ENCODE measurements at places on chromosomes 1 and 21.

DNA sequence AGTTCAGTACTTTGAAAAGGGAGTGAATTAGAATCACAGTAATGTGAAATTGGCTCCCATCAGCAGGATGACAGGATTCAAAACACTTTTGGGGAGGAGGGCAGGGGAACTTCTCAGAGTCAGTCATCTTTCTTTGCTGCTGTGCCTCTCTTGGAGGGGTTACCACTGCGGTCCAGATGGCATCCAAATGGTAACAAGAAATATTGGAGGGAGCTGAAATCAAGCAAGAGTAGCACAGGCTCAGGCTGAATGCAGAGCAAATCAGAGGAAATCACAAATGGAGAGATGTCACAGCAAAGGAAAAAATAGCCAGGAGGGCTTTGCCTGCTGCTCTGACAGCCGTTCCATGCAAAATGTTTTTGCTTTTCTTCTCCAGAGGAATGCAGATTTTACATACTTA lies 75.0 kb upstream of the C8B start:
- DNase-seq, result no peak

GRCh38 chr1:64935551-64936155 lies 30.7 kb downstream of the JAK1 start:
- no peak for DNase-seq

GRCh38 chr1:12405325-12406210 lies 175.7 kb downstream of the VPS13D start:
- DNase-seq, result no peak

DNA sequence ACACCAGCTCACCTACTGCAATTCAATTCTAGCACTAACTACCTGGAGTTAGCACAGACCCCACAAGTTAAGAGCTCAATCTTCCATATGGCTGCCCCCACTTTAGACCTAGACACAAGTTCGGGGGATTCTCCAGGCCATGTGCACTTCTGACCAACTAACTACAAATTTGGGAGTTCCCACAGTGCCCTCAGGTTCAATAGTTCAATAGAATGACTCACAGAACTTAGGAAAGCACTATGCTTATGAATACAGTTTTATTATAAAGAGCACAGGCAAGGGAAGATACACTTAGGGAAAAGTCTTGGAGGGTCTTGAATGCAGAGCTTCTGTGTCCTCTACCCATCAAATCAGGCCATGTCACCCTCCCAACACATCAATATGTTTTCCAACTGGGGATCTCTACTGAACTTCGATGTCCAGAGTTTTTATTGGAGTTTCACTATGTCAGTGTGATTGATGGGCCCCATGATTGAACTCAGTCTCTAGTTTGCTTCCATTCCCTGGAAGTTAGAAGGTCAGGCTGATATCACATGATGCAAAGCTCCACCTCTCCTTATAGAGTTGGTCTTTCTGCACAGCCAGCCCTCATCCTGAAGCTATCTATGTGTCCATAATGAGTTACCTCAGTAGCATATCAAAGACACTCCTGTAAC lies 46.1 kb downstream of the RAVER2 start:
- no peak for DNase-seq

DNA sequence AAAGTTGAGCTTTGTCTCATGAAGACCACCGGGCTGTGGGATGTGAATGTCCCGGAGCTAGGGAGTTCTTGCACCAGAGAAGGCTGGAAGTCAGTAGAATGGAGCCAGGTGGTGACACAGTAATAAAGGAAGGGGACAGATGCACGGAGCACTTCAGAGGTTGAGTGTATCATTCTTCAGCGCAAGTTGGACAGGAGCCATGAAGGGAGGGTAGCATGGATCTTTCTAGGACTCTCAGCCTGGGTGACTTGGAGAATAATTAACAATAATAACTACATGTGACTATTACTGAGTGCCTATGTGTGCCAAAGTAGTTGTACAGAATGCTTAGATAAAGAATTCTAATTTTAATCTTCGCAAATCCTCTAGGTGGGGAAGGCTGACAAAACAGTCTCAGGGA lies 258.7 kb upstream of the AJAP1 start:
- no peak for DNase-seq

- peak; percentile 61 for DNase-seq
Observed at GRCh38 chr1:200628223-200628881, 7.8 kb upstream of the KIF14 start.

GRCh38 chr1:217138799-217139466 lies 415.7 kb upstream of the ESRRG start:
- no peak for DNase-seq

DNA sequence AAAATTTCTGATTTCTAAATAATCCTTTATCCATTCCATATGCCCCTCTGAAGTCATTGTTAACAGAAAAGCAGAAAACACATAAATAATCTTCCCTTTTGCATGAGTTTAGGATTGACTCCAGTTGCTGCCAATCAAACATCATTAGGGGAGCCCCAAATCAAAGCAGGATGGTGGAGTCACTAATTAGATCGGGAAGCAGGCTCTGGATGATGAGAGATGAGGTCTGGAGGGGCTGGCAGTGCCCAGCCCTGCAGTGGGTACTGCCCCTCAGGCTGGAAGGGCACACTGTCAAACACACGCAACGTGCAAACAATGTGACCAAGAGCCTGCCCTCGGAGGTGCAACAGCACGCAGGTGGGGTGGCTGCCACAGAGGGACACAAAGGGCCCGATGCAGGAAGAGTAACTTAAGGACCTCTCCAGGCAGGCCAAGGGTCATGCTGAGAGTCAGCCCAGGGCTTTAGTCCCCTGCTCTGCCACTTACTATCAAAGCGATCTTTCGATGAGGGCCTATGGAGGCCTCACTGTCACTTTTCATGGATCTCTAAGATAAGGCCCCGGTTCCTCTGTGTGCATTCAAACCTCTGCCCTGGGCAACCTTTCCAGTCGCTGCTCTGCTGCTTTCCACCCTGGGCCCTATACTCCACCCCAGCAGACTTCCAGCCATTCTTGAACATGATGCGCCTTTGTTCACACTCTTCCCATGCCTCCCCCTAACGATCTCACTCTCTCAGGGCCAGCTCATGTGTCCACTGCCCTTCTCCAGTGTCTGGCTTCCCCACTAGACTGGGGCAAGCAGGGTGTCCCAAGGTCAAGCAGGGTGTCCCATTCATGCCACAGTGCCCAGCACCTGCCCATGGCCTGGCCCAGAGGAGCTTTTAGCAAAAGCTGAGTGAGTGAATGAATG lies 98.9 kb downstream of the DMRTB1 start:
- DNase-seq, result no peak

DNA sequence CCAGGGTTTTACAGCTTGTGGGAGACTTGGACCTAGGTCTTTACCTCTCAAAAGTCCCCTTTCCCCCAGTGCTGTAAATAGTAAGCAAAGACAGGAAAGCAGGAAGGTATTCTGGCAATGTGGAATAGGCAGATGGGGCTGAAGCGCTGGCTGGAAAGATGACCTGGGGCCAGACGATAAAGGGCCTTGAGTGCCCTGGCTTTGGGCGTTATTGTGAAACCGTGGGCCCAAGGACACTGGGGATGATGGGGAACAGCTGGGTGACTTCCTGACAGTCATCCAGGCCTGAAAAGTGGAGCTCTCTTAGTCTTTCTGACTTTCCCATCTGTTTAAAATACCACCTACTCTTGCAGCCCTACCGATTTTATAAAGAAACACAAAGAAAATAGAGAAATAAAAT lies 16.3 kb downstream of the URB2 start:
- no peak for DNase-seq

GRCh38 chr1:211895126-211895759 lies 64.7 kb upstream of the LPGAT1 start:
- DNase-seq, result no peak

GRCh38 chr1:4108758-4109627 lies 208.9 kb upstream of the C1orf174 start:
- no peak for DNase-seq

- no peak for DNase-seq
Observed at GRCh38 chr1:53559391-53559815, 100.2 kb downstream of the DMRTB1 start.

DNA sequence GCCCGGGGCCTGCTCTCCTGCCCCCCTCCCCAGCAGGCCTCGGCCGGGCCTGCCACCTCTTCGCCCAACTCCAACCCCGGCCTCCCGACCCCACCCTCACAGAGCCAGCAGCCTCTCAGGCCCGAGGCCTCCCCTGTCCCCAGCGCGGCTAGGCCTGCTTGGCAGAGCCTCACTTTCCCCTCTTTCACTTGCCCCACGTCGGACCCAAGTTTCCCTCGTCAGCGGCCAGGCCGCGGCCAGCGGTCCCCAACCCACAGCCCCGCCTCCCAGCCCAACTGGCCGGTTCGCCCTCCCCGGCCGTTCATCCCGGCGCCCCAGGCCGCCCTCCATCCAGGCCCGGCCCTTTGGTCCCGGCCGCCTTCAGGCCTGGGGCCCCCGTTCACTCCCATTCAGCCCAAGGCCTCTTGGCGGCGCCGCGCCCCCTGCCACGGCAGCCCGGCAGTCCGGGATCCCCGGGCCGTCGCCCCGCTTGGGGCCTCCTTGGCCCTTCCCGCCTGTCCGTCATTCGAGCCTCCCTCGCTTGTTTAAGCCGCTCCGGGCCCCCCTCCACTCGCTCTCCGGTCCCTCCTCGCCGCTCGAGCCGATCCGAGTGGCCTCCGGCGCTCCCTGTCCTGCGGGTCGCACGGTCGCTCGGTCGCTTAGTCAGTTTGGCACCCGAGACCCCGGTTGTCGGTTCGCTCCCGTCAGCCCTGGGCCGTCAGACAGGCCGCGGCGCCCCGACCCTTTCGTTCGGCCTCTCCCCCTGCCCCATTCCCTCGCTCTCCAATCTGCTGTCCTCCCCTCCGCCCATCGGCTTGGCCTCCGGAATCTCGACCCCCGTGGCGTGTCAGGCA lies 1.4 kb downstream of the LRRC41 start:
- DNase-seq, result peak; percentile 60

DNA sequence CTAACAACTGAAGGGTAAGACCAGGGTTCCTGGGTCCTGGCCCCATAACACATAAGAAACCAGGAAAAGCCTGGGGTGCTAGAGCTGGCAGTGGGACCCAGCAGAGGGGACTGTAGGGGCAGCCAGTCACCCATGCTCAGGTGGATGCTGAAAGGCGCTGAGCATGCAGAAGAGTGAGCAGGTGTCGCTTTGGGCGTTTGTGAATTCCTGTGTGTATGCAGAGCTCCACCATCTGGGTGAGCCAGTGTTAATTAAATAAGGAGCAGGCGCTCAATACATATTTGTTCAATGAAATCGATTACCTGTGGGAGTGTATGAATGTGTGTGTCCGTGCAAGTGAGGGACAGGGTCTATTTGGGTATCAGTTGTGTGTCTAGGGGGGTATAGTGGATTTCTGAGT lies 499 bp downstream of the C1QA start:
- no peak for DNase-seq

- DNase-seq, result no peak
Observed at GRCh38 chr1:201702936-201703335, 126.0 kb upstream of the IPO9 start.

- no peak for DNase-seq
Observed at GRCh38 chr1:167701510-167701909, 20.3 kb upstream of the MPZL1 start.

DNA sequence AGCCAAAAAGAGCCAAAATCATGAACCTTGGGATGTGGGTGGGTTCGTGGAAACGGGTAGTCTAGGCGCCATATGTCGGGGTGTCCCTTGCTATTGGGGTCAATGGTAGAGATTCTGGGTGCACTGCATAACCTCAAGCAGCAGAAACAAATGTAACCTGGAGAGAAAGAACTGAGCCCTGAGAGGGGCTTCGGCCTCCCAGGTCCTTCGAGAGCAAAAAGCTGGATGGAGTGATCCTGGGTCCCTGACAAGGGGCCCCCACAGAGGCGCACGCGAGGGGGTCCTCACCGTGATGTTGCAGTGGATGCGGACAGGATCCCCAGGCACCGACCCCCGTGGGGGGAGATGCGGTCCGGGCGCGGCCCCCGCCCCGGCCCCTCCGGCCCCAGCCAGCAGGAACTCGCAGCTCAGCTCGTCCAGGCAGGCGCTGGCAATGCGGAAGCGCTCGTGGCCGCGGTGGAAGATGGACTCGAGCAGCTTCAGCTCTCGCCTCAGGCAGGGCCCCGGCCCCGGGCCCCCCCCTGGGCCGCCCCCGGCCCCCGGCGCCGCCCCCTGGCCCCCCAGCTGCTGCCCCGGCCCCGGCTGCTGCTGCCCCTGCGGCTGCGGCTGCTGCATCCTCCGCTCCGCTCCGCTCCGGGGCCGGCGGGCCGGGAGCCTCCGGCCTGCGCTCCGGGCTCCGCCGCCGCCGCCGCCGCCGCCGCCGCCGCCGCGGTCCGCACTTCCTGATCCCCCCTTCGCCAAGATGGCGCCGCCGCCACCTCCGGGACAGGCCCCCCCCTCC lies at the start of gene UBE2Q1:
Gene UBE2Q1 (minus strand): TSS at position 724 of the 781 bp plus-strand sequence. CDS start 109 bp downstream, at position 615.
- peak; percentile 54 for DNase-seq

DNA sequence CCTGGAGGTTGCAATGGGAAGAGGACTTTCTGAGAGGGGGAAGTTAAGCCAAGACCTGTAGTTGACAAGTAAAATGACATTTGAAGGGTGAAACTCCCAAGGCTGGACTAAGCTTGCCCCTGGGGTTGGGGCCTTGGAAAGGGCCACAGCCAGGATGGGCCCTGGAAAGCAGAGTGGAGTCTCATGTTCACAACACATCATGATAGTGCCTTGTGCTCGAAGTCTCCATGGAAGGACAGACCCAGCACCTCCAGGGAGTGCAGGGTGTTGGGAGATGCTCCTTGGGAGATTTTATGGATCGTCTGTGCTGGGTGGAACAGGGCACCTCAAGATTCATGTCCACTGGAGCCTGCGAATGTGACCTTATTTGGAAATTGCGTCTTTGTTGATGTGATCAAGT lies 55.6 kb upstream of the ACTRT2 start:
- DNase-seq, result no peak

DNA sequence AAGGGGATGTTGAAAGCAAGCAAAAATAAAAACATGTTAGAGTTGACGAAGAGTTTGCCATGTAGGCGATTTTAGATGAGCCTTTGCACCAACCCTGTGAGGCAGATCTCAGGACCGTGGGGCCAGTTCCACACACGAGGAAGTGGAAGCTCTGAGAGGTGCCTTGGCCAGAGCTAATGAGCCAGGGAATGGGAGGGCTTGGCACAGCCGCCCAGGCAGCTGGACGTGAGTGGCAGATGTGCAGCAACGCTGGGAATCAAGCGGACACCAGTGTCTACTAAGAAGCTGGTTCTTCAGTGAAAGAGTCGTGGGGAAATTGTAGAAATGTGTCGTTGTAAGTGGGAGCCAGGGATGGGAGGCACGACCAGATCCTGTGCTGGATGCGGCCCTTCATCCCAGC lies 58.9 kb upstream of the COL6A1 start:
- no peak for DNase-seq
